Fibroblast of skin of right biceps (primary cell): ENCODE measurements at places on chromosomes 4 and X.

DNA sequence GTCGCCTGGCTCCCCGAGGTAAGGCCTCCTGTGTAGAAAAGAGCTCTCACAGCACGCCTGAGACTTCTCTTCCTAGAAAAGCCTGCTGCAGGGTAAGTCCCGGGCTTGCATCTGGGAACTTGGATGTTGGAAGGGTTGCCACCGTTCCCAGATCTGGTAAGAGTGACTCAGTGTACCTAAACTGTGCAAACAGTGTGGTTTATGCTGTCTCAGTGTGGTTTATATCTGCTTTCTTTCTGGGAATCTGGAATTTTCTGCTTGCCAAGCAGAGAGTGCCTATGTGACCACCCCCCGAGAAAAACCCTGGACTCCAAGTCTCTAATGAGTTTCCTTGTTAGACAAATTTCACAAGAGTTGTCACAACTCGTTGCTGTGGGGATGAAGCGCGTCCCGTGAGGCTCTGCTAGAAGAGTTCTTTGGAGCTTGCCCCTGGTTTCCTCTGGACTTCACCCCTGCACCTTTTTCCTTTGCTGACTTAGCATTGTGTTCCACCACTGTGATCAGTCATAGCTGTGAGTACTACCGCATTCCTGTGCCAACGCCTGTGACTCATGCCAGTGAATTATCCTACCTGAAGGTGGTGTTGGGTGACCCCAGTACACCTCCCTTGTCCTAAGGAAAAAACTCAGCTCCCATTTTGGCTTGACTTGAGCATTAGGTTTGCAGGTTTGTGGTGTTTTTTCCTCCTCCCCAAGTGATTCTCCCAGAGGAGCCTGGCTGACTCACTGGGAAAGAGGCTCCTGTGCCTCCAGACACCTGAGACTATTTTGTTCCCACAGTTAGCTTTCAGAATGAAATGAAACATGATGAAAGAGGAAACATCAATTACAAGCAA, 14.5 kb downstream of the SLC2A9 start:
- DNase-seq = peak; percentile 35

DNA sequence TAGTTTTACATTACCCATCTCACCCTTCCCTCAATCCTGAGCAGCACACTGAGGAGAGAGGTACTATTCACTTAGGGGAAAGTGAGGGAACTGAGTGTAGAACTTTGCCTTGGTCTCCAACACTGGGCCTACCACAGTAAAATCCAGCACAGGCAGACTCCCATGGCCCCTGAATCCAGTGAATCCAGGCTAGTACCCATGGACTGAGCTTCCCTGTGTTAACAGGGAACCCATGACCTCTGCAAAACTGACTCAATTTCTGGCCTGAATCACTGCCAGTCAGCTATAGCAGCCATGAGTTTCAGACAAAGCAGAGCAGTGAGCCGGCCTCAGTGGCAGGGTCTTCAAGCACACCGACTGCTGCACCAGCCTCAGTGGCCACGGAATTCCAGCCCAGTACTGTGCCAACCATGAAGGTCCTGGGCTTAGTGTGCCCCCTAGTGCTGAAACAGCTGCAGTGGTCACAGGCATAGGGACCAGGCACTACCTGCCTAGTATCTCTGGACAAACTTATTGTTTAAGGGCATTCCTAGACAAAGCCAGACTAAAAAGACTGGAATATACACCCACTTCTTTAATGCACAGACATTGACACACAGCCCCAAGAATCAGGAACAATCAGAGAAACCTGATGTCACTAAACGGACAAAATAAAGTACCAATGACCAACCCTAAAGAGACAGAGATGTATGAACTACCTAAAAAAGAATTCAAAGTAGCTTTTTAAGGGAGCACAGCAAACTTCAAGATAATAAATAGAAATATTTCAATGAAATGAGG, 127.4 kb upstream of the RPL34 start:
- peak; percentile 29 for DNase-seq

GRCh38 chr4:52954560-52955170, 92.5 kb downstream of the RASL11B start:
- DNase-seq = no peak

GRCh38 chr4:2808001-2808400, 15.1 kb downstream of the SH3BP2 start:
- no peak for DNase-seq

GRCh38 chrX:85859426-85859825, 187.9 kb downstream of the CHM start:
- no peak for DNase-seq

- DNase-seq = peak; percentile 97
Observed at GRCh38 chr4:2468456-2469191, at the start of gene RNF4. TSS of gene RNF4 (plus strand) at chr4:2469106. CDS start at chr4:2490494, 21,388 bp downstream.

- peak; percentile 76 for DNase-seq
Observed at GRCh38 chrX:131617182-131617581, 73.3 kb downstream of the OR13H1 start.

GRCh38 chrX:123833387-123833786, 26.5 kb upstream of the XIAP start:
- peak; percentile 41 for DNase-seq

DNA sequence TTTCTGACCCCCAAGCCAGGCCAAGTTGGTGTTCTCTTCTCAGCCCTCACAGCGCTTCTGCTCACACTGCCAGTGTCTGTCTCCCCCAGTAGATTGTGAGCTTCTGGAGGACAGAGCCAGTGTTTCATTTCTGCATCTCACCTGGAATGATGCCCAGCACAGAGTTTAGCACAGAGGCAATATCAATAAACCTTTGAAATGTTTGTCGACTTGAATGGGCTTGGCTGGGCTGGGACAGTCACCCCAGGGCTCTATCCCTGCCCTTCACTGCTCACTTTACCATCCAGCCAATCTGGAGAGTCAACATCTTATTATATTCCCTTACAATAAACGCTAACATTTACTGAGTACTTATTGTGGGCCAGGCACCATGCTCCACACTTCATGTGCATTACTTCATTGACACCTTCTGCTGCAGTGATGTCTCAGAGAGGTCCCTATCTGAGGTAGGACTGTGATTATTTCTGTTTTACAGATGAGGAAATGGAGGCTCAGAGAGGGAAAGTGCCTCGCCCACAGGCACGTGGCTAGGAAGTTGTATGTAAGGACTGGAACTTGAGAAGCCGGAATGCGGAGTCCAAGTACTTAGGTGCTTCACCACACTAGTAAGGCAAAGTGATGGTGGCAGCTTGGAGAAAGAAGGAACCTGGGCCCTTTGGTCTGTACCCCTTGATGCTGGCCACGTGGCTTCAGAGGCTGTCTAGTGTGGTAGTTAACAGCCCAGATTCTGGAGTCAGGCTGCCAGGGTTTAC, 19.5 kb downstream of the EFNB1 start:
- DNase-seq = no peak

- DNase-seq = no peak
Observed at GRCh38 chr4:129446074-129446473, 350.1 kb downstream of the C4orf33 start.

- no peak for DNase-seq
Observed at GRCh38 chr4:173139561-173139960, 29.1 kb upstream of the GALNT7 start.

GRCh38 chr4:7187168-7187535, 5.2 kb upstream of the SORCS2 start:
- no peak for DNase-seq

DNA sequence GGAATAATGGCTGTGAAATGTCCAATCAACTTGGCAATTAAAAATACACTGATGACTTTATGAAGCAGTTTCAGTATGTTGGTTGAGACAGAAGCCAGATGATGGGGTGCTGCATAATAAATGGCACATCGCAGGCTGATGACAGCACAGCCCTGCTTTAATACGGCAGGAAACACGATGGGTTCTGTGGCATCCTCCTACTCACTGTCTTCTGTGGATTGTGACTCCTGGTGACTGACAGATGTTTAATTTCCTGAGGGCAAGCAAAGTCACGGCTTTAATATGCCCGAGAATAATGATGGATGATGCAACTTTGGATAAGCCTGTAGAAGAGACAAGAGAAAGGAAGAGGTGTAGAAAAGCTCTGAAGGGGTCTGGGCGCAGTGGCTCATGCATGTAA, 295.4 kb downstream of the TRIML1 start:
- DNase-seq = peak; percentile 65

DNA sequence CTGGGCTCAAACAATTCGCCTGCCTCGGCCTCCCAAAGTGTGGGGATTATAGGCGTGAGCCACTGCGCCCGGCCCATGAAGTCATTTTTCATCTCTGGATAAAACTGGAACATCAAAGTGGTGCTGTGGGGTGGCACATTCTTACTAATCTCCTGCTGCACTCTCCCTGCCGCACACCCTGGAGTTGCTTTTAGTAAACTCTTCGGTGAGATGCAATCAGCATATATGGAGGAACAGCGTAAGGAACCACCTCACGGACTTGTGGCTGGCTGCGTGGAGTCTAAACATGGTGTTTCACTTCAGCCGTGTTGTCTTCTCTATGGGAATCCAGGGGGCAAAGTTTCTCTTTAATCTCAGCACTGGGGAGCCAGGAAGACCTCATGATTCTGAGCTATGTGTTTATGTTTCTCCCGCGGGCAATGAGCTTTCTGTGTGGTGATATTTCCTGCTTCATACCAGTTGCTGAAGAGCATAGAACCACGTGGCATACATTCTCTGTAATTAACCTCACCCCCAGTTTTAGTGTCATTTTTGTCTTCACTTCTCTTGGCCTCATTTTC, 2.1 kb upstream of the RHOH start:
- peak; percentile 32 for DNase-seq

GRCh38 chrX:44898411-44899221, 25.6 kb downstream of the KDM6A start:
- no peak for DNase-seq

- DNase-seq = peak; percentile 65
Observed at GRCh38 chr4:113442826-113443225, 318.7 kb downstream of the CAMK2D start.

DNA sequence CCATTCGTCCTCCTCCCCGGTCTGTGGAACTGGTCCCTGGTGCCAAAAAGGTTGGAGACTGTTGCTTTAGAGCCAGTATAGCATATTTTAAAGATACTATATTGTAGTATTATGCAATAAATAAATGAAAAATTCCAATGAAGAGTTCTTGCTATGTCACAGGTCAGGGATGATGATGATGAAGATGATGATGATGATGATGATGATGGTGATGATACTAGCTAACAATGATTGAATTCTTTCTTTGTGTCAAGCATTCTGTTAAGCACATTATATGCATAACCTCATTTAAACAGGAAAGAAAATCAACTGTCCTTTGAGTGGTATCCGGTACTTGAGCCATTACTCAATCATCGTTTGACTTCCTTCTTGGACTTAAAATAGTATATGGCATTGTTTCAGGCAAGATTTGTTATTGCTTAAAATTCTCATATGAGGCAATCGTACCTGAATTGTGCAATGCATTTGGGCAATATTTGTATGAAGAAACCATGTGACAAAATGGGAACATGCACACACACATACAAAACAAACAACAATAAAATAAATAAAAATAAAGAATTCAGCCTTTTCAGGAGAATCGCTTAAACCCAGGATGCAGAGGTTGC, 22.8 kb upstream of the TLR2 start:
- DNase-seq = no peak

- DNase-seq = peak; percentile 2
Observed at GRCh38 chrX:54695231-54695630, 102.8 kb downstream of the ITIH6 start.

GRCh38 chr4:6157926-6158325, 42.4 kb downstream of the JAKMIP1 start:
- no peak for DNase-seq

DNA sequence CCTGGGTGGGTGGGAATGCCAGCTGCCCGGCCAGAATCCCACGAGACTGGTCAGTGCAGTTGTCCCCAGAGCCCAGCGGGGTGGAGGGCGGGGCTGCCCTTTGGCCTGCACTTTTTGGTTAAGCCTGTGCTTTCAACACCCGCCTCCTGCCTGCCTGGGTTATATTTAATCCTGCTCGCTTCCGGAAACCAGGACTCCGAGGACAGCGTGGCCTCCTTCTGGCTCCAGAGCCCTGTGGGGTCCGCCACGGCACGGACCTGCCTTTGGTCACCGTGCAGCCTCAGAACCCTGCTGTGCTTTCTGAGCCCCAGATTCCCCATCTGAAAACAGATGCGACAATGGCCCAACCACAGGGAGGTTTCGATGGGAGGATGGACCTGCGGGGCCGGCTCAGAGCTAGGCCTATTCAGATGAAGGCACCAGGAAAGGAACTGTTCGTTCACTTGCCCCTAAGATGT, 29.4 kb upstream of the KIAA0232 start:
- no peak for DNase-seq

- DNase-seq = no peak
Observed at GRCh38 chr4:121057466-121057922, 14.8 kb downstream of the NDNF start.

GRCh38 chrX:122771933-122772332, 412.1 kb upstream of the GRIA3 start:
- no peak for DNase-seq

- no peak for DNase-seq
Observed at GRCh38 chr4:154366956-154367355, 124.6 kb downstream of the DCHS2 start.

- peak; percentile 96 for DNase-seq
Observed at GRCh38 chr4:1192091-1192492, 19.7 kb upstream of the SPON2 start.

DNA sequence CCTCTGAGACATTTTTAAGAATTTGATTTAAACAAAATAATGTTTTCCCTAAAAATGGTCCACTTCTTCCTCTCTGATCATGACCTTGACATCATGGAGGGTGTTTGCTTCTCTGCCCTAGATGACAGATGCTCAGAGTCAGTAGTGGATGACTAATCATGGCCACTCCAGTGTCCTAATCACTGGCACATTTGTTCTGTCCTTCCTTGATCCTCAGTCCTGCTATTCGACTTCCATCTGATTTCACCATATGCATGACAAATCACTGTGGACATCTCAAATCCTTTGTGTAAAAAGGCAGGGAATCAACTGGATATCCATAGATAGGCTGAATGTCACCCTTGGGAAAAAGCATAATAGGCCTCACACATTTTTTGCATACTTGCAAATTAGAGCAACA, 9.0 kb downstream of the CRMP1 start:
- no peak for DNase-seq

GRCh38 chrX:154032160-154032559, 12.5 kb upstream of the IRAK1 start:
- DNase-seq = no peak

DNA sequence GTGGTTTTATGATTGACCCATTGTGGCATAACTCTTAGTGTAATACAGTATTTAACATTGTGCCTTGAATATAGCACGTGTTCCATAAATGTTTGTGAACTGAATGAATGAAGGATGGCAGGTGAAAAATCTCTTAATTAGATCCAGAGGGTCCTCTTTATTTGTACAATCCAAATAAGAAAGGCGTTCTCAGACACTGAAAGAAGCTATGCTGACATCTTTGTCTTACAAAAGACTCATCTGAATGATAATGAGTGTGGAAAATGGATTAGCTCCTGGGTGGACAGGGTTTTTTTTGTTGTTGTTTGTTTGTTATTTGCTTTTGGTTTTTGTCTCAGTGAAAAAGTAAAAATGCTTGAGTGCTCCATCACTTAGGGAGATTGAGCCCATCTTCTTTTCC, 62.7 kb downstream of the NEUROG2 start:
- DNase-seq = no peak
